Fibroblast of villous mesenchyme (primary cell): ENCODE measurements at places on chromosomes 11 and 22.

DNA sequence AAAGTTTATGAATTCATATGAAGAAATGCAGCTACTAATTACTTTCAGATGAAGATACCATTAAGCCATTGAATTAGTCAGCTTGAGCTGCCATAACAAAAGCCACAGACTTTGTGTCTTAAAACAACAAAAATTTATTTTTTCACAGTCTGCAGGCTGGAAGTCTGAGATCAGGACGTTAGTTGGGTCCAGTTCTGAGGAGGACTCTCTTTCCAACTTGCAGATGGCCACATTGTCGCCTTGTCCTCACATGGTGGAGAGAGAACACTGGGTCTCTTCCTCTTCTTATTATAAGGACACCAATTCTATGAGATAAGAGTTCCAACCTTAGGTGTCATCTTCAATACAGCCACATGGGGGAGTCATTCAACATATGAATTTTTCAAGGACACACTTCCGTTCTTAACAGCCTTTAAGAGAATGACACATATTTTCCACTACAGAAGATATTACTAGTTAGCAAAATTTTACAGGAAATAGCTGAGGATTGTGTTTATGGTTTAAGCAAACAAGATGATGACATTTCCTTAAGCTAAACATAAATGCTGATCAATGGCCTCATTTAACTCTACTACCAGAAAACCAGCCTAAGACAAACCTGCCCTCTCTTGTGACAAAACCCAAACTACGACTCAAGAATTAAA lies 56.0 kb downstream of the DCUN1D5 start:
- peak; percentile 89 for DNase-seq

GRCh38 chr22:47850644-47851151 lies 1088.2 kb downstream of the TBC1D22A start:
- DNase-seq: peak; percentile 51

- no peak for DNase-seq
Measured at GRCh38 chr11:130454491-130455252, 6.2 kb downstream of the ADAMTS15 start.

GRCh38 chr11:87866951-87867350 lies 308.3 kb downstream of the RAB38 start:
- DNase-seq: no peak

- DNase-seq: peak; percentile 30
Measured at GRCh38 chr22:22553735-22554586, 5.1 kb downstream of the PRAME start.

GRCh38 chr22:49894322-49895054 lies 23.8 kb downstream of the ALG12 start:
- peak; percentile 3 for DNase-seq

GRCh38 chr22:42365942-42366695 lies 66.1 kb downstream of the NFAM1 start:
- DNase-seq: no peak

GRCh38 chr11:71223081-71223405 lies 29.3 kb downstream of the SHANK2 start:
- no peak for DNase-seq

DNA sequence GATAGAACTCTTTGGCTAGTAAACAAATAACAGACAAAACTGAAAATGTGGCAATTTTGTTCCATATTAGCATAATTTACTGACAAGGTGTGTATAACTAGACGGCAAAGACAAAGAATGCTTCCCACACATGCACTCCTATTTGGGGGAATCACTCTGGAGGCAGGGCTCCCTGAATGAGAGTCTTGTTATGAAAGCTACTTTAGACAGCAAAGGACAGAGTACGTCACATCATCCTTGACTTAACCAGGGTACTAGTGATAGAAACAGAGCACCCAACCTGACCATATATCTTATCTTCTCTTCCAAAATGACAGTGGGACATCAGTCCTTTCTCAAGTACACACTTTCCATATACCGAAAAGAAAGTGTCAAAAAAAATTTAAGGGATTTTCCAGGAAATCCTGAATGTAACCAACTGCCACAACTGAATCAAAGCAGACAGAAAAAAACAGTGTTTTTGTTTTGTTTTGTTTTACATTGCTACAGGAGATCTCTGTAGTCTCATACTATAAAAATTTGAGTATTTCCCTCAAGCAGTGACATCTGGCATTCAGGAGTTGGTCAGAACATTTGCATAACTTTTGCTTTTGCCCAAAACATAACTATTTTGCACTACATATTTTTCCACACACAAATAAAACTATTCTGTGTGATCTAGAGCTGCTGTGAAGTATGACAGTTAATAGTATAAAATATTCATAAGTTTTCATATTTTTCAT lies 98.9 kb downstream of the ARHGAP20 start:
- DNase-seq: peak; percentile 39

- DNase-seq: no peak
Measured at GRCh38 chr22:20244691-20245576, 23.2 kb downstream of the RTN4R start.
